Type B pancreatic cell (in vitro differentiated cells): ENCODE measurements at places on chromosomes 2 and 18. TPM values are rescaled to one million over a fixed set of nuclear protein-coding genes. Genes with fewer than 3 reads are reported as not detected.

CD8A gene
- total RNA-seq: 0.17 and 0.34 TPM in 2 replicates

SLC19A3 gene
- 6.4 and 20.5 TPM in 2 replicates for total RNA-seq

TMEM17 gene
- total RNA-seq: 1.9 and 4.2 TPM in 2 replicates

GRCh38 chr18:41870817-41871216 lies 84.2 kb upstream of the PIK3C3 start:
- no peak overlapping the region for H3K27ac ChIP-seq
- peaks cover 3% of the 10 kb centered on the region for H3K27me3 ChIP-seq
- DNase-seq: no peak
- no peak overlapping the region for H3K4me3 ChIP-seq
- H3K36me3 ChIP-seq: no peaks in the 10 kb centered on the region
- peaks cover 7% of the 10 kb centered on the region for H3K4me1 ChIP-seq

DNA sequence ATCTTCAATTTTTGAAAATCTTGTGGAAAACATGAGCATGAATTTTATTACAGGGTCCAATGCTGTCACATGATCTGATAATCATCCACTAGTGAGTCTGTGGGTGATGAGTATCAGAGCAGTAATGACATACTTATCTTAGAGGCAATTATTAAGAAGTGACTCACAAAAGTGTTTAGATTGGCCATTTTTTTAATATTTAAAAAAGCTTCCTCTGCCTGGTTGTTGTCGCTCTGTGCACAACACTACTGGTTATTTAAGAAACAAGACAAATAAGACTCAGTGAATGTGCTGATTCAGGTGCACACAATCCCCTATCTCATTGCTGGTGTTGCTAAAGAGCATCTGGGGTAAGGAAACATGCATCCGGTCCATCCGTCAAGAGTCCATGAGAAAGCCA lies 665.8 kb upstream of the ZEB2 start:
- no peak for DNase-seq
- H3K4me3 ChIP-seq: no peak overlapping the region
- H3K4me1 ChIP-seq: peaks cover 9% of the 10 kb centered on the region
- H3K27me3 ChIP-seq: no peaks in the 10 kb centered on the region
- no peak overlapping the region for H3K27ac ChIP-seq
- H3K36me3 ChIP-seq: no peaks in the 10 kb centered on the region

DNA sequence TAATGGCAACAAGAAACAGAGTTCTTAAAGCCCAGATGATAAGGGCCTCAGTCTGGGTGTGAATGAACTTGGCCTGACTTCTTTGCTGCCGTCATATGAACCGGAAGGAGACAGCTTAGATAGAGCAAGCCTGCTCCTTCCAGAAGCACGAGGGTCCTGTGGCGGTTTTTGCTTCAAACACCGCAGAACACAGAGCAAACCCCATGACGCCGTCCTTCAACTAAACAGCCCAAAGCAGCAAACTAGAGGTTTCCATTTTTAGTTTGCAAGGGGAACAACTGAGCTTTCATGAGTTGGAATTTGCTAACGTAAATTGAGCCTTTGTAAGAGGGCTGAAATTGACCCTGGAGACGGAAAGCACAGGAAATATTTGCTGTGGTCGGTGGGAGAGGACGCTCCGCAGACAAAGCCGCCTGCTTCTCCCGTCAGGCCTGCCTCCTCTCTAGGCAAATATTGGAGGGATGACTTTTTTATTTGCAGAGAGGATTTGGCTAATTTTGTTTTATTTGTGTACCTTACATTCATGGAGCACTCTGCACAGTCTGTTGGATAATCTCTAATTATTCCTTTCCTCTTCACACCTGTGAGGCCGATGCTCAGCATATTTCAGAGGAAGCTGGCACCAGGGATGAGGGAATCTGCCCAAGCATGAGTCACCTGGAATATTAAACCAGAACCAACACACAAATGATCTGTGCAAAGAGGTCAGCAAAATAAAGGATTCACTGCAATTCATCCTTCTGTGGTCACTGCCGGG lies 134.0 kb upstream of the NCK2 start:
- H3K36me3 ChIP-seq: no peaks in the 10 kb centered on the region
- DNase-seq: no peak
- H3K4me1 ChIP-seq: peaks cover 29% of the 10 kb centered on the region
- no peak overlapping the region for H3K4me3 ChIP-seq

- no peaks in the 10 kb centered on the region for H3K36me3 ChIP-seq
- H3K4me1 ChIP-seq: no peaks in the 10 kb centered on the region
- no peak overlapping the region for H3K27ac ChIP-seq
- no peak overlapping the region for H3K4me3 ChIP-seq
- DNase-seq: no peak
Observed at GRCh38 chr2:112924360-112924759, 13.4 kb downstream of the IL37 start.

DNA sequence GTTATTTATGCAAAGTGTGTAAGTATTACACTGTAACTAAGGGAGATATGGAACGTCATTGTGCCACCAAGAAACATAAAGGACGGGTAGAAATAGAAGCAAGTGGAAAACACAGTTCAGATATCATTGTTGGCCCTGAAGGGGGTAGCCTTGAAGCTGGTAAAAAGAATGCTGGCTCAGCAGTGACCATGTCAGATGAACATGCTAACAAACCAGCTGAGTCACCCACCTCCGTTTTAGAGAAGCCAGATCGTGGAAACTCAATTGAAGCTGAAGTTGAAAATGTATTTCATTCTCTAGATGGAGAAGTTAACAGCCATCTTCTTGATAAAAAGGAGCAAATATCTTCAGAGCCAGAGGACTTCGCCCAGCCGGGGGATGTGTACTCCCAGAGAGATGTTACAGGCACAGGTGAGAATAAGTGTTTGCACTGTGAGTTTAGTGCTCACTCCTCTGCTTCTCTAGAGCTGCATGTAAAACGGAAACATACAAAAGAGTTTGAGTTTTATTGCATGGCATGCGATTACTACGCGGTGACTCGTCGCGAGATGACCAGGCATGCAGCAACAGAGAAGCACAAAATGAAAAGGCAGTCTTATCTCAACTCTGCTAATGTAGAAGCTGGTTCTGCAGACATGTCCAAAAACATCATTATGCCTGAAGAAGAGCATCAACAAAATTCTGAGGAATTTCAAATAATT lies 36.1 kb downstream of the ZNF407 start:
- peaks cover 29% of the 10 kb centered on the region for H3K36me3 ChIP-seq
- H3K27me3 ChIP-seq: no peaks in the 10 kb centered on the region
- H3K27ac ChIP-seq: no peak overlapping the region
- peaks cover 28% of the 10 kb centered on the region for H3K4me1 ChIP-seq

DNA sequence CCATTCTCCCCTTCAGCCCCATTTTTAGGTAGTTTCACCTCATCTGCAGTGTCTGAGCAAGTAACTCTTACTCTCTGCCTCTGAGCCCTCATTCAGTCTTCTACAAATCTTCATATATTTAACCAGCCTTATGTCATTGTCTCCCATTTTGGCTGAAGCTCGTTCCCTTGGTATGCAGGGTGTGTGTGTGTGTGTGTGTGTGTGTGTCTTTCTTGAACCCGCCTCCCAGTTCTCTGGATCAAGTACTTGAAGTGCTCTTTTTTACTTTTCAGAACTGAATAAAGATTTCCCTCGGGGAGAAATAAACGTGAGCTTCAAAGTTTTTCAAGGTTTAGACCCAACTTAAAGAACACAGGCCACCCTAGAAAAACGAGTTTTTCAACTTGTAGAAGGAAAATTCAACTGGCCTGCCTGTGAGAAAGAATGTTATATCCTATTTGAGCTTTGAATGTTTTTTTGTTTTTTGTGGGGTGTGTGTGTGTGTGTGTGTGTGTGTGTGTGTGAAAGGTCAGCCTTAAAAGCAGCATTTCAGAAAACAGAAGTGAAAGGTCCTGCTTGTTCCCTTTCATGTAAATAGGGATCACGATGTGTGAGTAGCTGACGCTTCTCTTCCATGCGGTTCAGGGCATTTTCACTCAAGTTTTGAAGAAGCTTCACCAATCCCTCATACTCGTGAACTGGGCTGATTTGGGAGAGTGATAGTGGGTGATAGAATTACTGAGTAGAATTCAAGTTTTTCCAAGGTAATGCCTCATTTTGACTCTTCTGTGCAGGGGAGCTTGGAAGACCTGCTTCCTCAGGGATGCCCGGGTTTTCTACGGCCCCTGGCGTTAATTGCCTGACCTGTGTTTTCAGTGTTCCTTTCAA lies 50.6 kb upstream of the EML6 start:
- no peaks in the 10 kb centered on the region for H3K27me3 ChIP-seq
- H3K36me3 ChIP-seq: peaks cover 26% of the 10 kb centered on the region
- peaks cover 5% of the 10 kb centered on the region for H3K4me1 ChIP-seq
- DNase-seq: no peak
- H3K4me3 ChIP-seq: peak overlapping the region; percentile 50
- peak overlapping the region; percentile 98 for H3K27ac ChIP-seq

DNA sequence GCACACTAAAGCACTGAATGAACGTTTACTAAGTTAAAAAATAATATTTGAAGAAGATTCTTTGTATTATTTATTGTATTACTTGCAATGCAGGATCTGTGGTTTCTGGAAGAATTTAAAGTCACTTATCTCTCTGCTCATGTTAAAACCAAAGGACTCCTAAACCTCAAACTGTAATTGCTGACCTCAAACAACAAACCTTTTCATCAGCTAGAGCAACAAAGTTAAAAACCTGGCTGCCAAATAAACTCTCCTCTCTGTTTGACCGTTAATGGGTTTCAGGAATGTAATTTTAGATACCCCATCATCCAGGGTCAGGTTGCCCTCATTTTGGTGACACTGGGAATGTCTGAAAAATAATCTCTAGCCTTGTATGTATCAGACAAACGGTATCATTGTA lies 239.1 kb downstream of the TGIF1 start:
- H3K4me1 ChIP-seq: peaks cover 20% of the 10 kb centered on the region
- peak overlapping the region; percentile 80 for H3K27ac ChIP-seq
- no peak for DNase-seq
- no peaks in the 10 kb centered on the region for H3K36me3 ChIP-seq
- H3K27me3 ChIP-seq: no peaks in the 10 kb centered on the region

DNA sequence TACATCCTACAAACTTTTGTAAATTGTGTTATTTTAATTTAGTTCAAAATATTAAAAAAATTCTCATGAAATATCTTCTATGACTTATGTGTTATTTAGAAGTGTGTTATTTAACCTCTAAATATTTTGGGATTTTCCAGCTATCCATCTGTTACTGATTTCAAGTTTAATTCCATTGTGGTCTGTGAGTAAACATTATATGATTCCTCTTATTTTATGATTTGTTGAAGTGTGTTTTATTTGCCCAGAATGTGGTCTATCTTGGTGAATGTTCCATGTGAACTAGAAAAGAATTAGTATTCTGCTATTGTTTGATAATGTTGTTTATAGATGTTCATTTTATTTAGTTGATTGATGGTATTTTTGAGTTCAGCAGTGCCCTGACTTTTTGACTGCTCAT lies 136.0 kb downstream of the ZNF804A start:
- DNase-seq: no peak
- H3K27ac ChIP-seq: no peak overlapping the region
- H3K36me3 ChIP-seq: no peaks in the 10 kb centered on the region
- H3K4me1 ChIP-seq: no peaks in the 10 kb centered on the region
- H3K4me3 ChIP-seq: no peak overlapping the region
- no peaks in the 10 kb centered on the region for H3K27me3 ChIP-seq

- H3K4me1 ChIP-seq: peaks cover 19% of the 10 kb centered on the region
- DNase-seq: no peak
- H3K4me3 ChIP-seq: no peak overlapping the region
- no peak overlapping the region for H3K27ac ChIP-seq
- no peaks in the 10 kb centered on the region for H3K36me3 ChIP-seq
Observed at GRCh38 chr18:46401486-46402070, 255.4 kb downstream of the LOXHD1 start.

DNA sequence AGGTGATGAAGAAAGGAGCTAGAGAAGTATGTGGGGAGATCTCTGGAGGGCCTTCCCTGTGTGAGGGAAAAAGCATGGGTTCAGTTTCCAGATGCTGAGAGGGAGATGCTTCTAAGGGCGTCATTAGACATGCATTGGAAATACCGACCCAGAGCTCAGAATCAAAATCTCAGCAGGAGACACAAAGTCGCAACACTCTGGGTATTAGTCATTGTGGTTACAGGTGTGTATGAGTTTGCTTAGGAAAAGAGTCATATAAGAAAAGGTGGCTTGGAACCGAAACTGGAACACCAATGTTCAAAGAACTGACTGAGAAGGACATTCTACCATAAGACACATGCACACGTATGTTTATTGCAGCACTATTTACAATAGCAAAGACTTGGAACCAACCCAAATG lies 477.1 kb downstream of the FBXO15 start:
- H3K4me1 ChIP-seq: no peaks in the 10 kb centered on the region
- H3K36me3 ChIP-seq: no peaks in the 10 kb centered on the region
- DNase-seq: no peak
- peaks cover 3% of the 10 kb centered on the region for H3K27me3 ChIP-seq
